ENCODE measurements at places on chromosomes 7 and 10. TPM values are rescaled to one million over a fixed set of nuclear protein-coding genes. Genes with fewer than 3 reads are reported as not detected.

Gene KIF11
- 21.3 TPM for total RNA-seq

Gene FANK1
- 1.8 TPM for total RNA-seq

Gene OR6V1
- total RNA-seq, result not detected

Gene TMEM248
- 80.0 TPM for total RNA-seq

DNA sequence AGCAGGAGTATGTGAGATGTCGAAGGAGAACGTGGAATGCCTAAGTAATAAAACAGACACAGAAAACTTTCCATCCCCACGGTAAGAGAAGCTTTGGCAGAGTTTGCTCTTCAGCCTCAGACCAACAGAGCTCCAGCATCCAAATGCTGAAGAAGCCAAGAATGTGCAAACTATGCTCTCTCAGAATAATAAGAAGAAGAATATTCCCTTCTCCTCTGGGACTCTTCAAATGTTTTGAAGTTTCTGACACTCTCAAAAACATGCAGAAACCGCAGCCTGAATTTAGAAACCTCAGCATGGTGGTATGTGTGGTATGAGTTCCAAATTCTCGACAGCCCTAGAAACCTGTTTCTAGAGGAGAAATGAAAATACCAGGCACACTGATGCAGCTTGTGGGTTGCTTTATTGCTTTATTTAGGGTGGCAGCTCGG, 113.3 kb downstream of the KCNMA1 start:
- no peak for DNase-seq

GRCh38 chr10:71615538-71616329, 103.8 kb downstream of the C10orf105 start:
- no peak for DNase-seq

GRCh38 chr7:114478384-114478783, 63.8 kb downstream of the FOXP2 start:
- DNase-seq, result no peak

- no peak for DNase-seq
These were observed 22.4 kb downstream of the ADAP1 start for GRCh38 chr7:931871-932650.

DNA sequence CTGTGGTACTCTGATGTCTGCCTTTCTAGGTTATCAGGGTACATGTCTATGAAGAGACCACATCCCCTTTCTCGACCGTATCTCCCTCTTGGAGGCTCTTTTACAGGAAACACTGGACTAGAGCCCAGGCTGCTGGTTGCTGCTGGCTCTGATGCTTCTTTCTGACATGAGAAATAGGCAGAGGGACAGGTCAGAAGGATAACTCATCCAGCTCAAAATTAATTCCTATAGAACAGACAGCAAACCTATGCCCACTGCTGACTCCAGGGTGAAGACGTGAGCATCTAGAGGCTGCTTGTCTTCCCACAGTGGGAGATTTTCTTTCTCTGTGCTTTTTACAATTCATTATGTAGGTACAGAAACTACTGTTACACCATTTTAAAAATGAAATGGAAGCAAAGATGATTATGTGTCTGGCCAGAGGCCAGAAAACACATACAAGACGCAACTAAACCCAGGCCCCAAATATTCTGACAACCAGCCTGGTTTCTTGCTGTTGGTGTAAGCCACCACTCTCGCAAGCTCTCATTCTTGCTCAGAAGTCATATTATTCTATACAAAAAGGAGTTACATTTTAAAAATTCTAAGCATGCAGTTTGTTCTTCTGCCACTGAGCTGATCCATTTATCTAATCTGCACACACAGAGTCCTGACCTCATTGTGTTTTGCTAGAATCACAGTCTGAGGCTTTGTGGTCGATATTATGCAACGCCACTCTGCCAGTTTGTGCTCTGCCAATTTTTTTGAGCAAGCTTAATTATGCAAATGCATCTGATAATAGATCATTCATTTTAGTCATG, 424.3 kb downstream of the KIF20B start:
- peak; percentile 80 for DNase-seq

Gene ITIH5
- total RNA-seq, result not detected

- DNase-seq, result no peak
These were observed 169.3 kb upstream of the MALRD1 start for GRCh38 chr10:18879284-18879683.

Gene NUPR2
- not detected for total RNA-seq
